ENCODE measurements at places on chromosomes 4 and X.
A peak's percentile ranks its signal among the peaks of the same experiment; 100 is the strongest.

GRCh38 chr4:335515-335914 lies 2.1 kb upstream of the ZNF141 start:
- DNase-seq: no peak

DNA sequence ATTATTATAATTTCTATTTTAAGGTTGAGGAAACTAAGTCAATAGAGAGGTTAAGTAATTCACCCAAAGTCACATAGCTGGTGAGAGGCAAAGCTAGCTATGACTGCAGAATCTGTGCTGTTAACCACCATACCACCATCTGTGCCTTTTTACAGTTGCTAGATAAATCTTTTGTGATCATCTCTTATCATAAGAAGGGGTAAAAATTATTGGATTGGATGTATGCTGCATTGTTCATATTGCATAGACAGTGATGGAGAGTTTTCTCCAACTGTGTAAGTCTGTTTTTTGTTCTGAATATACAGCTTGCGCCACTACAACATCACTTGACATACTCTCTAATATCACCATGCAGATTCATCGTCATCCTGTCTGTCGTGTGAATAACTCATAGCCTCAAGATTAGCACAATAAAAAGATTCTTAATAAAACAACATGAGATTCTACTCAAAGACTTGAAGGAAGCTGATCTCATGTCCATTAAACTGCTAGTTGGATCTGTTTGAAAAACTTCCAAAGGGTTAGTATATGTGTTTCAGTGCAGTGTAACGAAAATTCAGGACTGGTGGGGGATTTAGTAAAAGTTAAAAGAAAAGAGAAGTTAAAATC lies 495.9 kb downstream of the SPRY1 start:
- no peak for DNase-seq

DNA sequence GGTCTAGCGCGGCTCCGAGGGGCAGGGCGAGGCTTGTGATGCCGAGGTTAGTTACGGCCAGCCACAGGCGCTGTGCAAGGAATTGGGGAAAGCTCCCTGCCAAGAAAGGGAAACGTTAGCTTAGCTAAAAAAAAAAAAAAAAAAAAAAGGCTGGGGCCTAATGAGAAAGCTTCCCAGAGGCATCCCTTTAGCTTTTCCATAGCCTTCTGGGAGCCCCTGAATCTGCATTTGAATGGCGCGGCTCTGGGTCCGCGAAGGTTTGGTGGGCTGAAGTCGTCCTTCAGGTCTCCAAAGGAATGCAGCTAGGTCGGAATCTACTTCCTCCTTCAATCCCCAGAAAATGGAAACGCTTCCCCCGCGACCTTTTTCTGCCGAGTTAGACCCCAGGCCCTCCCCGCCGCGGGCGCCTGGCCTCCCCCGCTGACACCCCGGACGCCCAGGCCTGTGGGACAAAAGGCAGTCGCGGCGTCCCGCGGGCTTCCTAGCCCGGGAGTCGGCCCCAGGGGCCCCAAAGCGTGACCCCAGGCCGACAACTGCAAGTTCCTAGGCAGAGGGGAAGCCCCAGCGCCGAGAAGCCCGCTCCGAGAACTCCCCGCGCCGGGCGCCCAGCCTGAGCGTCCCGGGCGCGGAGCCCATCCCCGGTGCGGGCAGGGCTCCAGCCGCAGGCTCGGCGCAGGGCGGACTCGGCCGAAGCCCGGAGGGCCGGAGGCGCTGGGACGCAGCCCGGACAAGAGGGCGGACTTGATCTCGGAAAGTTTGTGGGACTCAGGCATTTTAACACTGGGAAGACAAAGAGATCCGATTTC lies 605 bp upstream of the FAT1 start:
- DNase-seq: no peak

DNA sequence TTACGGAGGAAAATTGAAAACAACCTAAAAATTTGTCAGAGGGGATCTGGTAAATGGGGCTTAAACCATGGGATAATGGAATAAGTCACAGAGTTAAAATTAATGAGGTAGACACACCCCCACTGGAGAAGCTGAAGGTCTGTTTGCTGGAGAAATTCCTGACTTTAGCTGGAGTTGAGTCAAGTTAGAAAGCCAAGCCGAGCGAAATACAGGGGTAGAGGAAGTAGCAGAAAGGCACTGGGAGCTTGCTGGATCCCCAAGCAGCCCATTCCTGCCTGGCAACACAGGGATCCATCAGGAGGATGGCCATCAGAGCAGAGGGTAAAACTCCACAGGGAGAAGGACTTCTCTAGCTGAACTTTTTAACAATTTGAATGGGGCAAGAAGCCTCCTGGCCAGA lies 163.8 kb downstream of the ATRX start:
- DNase-seq: no peak

DNA sequence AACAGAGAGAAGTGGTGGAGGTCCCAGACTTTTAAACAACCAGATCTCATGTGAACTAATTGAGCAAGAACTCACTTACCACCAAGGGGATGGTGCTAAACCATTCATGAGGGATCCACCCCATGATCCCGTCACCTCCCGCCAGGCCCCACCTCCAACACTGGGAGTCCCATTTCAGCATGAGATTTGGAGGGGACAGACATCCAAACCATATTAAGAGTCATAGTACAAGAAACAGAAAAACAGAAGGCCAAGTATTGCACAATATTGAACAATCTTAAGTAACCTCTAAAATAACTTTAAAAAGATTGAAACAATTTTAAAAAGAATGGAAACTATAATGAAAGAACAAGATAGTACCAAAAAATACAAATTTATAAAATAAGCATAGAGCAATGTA lies 110.0 kb downstream of the CBR4 start:
- DNase-seq: no peak

- DNase-seq: no peak
These were observed 638.9 kb downstream of the MID1IP1 start for GRCh38 chrX:39439906-39440798.

DNA sequence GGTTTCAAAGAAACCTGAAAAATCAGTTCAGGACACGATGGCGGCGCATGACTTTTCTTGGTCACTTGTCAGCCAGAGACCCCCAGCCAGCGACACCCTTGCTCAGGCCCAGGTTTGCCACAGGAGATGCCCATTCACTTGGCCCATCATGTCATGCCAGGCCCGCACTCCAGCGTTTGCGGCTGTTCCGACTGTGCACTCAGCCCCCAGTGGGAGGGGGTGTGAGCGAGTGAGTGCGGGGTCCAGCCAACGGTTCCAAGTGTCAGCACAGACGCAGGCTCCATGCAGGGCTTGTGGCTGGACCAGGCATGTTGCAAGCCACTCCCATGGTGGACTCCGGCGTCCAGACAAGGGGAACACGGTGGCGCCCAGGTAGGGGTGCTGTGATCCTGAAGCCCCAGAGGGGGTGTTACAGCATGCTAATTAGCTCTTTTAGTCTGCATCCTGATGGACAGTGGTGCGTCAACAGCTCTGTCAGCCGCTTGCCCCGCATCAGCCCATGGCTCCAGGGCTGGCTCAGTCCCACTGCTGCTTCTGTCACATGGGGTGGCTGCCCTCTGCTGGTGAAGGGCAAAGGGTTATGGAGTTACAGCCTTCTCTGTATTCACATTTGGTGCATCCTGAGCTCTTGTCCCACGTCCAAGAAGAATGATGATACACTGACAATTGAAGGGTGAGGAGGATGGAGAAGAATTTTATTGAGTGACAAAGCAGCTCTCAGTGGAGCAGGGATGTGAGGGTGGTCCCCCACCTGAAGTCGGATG lies 3.7 kb upstream of the MAEA start:
- DNase-seq: no peak

DNA sequence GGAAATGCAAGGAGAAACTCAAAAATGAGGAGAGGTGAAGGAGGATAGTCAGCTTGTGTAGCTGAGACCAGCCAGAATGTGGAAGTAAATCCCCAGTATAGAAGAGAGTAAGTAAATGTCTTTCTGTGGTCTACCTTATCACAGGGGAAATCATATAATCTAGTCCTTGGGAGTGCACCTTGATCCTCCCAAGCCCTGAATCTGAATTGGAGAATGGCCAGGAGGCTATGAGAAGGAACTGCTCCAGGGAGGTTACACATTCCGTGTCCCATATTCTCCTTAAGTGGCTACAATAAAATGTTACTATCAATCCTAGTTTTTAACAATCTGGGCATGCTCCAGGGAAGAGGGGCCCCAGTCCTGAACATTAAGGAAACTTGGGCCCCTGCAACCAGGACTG lies 10.8 kb downstream of the AGTR2 start:
- no peak for DNase-seq

DNA sequence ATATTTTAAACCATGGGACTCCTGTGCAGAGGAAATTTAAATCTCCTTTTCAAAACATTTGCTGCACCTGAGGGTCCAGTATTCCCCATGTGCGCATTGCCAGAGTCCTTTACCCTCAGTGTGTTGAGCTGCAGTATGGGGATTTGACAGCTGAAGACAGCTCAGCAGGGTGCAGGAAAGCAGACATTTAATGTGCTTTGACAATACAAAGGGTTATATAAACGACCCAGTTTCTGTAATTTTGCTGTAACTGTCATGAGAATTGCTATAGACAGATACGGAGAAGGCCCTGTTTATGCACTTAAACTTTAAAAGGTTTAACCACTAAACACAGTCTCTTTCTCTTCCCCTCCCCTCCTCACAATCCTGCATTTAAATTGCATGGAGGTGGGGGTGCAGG lies 393.4 kb downstream of the MID1IP1 start:
- peak; percentile 49 for DNase-seq

All from NCI-H1417 (cell line).